ENCODE measurements at places on chromosomes 2 and 18.

- peaks cover 15% of the 10 kb centered on the region for H3K27me3 ChIP-seq
- H3K4me1 ChIP-seq, result no peaks in the 10 kb centered on the region
- H3K27ac ChIP-seq, result no peak overlapping the region
- H3K4me3 ChIP-seq, result no peak overlapping the region
- no peaks in the 10 kb centered on the region for H3K36me3 ChIP-seq
Observed at GRCh38 chr2:100334929-100335328, 12.6 kb upstream of the LONRF2 start.

- no peak overlapping the region for H3K27ac ChIP-seq
- DNase-seq, result no peak
- no peaks in the 10 kb centered on the region for H3K36me3 ChIP-seq
Observed at GRCh38 chr18:71951001-71951400, 593.1 kb downstream of the CBLN2 start.

DNA sequence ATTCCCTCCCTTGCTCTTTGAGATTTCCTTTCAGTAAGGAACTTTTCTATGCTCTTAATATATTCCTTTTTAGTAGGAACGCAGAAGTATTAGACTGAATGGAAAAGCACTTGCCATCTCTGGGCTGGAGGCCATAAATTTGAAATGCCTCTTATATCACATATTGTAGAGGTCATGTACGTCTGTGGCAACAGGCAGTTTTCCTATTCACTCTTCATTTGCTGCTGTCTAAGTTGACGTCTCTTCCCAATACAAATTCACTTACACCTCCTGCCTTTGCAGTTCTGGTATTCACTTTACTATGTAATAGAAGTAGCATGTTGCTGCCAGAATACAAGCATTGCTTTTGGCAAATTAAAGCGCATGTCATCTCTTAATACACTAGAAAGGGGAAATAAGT, 34.7 kb downstream of the MGAT4A start:
- no peaks in the 10 kb centered on the region for H3K27me3 ChIP-seq
- no peaks in the 10 kb centered on the region for H3K36me3 ChIP-seq
- H3K4me3 ChIP-seq, result no peak overlapping the region
- DNase-seq, result no peak
- no peak overlapping the region for H3K27ac ChIP-seq

GRCh38 chr18:61764381-61764780, 128.4 kb downstream of the RNF152 start:
- no peaks in the 10 kb centered on the region for H3K36me3 ChIP-seq
- H3K27me3 ChIP-seq, result no peaks in the 10 kb centered on the region
- H3K27ac ChIP-seq, result no peak overlapping the region
- no peak overlapping the region for H3K4me3 ChIP-seq
- H3K4me1 ChIP-seq, result peaks cover 5% of the 10 kb centered on the region

DNA sequence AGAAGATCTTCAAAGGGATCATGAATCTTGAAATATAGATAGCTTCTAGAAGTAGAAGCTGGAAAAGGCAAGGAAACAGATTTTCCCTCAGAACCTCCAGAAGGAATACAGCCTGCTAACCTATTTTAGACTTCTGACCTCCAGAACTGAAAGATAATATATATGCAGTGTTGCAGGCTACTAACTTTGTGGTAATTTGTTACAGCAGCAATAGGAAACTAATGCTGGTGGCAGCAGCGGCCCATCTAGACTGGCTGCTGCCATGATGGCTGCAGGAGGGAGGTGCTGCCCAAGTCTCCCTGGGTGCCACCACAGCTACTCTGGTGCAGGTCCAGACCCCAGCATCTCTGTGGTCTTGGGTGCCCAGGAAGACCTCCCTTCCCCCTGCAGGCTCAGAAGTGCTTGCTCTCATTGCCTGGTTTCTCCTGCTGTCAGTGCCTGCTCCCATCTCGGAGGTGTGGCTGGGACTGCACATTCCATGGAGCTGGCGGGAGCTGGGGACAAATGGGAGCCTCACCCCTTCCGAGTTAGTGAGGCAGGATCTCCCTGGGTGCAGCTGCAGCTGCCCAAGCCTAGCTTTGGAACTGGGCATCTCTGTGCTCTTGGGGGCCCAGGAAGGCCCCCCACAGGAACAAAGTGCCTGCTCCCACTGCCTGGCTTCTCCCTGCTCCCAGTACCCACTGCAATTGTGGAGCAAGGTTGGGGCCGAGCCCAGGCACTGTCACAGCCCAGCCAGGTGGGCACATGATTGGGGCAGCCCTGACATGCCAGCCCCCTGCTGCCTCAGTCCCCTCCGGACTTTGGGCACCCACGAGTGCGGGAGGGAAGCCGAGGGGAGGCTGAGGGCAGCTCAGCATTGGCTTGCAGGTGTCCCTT, 18.1 kb upstream of the CCDC88A start:
- H3K36me3 ChIP-seq, result no peaks in the 10 kb centered on the region
- H3K4me3 ChIP-seq, result no peak overlapping the region
- no peak for DNase-seq
- H3K27ac ChIP-seq, result no peak overlapping the region
- no peaks in the 10 kb centered on the region for H3K27me3 ChIP-seq
- no peaks in the 10 kb centered on the region for H3K4me1 ChIP-seq

DNA sequence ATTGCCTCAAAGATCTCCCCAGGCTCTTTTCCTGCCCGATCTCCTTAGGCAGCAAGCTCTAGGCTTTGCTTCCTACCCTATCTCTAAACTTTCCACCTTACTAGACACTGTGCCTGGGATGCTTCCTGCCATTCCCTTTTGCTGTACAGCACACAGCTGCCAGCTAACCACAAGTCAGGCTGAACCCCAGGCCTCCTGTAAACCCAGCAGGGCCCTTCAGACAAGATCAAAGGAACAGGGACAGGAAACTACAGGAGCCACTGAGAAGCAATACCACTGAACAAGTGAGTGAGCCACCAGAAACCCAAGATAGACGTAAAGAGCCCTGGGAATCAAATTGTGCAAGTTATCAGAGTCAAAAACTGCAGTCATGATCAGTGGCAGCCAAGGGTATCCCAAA, 180.7 kb downstream of the SUCLG1 start:
- no peaks in the 10 kb centered on the region for H3K36me3 ChIP-seq
- H3K27ac ChIP-seq, result no peak overlapping the region
- no peaks in the 10 kb centered on the region for H3K4me1 ChIP-seq
- no peak for DNase-seq

GRCh38 chr2:85327160-85327821, 498 bp downstream of the TGOLN2 start:
- H3K4me1 ChIP-seq, result peaks cover 41% of the 10 kb centered on the region
- no peaks in the 10 kb centered on the region for H3K27me3 ChIP-seq
- peak overlapping the region; percentile 100 for H3K27ac ChIP-seq
- H3K36me3 ChIP-seq, result peaks cover 8% of the 10 kb centered on the region
- peak overlapping the region; percentile 96 for H3K4me3 ChIP-seq

DNA sequence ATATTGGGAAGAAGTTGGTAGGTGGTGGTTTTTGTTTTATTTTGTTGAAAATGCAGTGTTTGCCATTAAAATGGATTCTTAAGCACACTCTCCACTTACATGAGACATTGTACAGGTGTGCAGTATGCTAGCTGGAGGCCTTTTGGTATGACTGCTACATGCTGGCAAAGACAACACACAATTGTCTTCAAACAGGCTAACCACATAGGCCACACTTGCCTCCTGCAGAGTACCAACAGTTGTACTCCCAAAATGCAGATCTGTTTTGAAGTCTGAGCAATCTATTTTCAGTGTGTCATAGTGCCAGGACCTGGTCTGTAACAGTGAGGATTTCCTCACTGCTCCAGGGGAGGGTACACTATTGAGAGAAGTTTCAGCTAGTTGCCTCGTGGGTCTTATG, 213.6 kb downstream of the ZRANB3 start:
- DNase-seq, result no peak
- H3K27ac ChIP-seq, result no peak overlapping the region
- no peak overlapping the region for H3K4me3 ChIP-seq
- H3K4me1 ChIP-seq, result no peaks in the 10 kb centered on the region
- no peaks in the 10 kb centered on the region for H3K36me3 ChIP-seq

- H3K4me1 ChIP-seq, result no peaks in the 10 kb centered on the region
- no peak overlapping the region for H3K27ac ChIP-seq
- no peaks in the 10 kb centered on the region for H3K36me3 ChIP-seq
- no peaks in the 10 kb centered on the region for H3K27me3 ChIP-seq
- no peak for DNase-seq
Observed at GRCh38 chr2:199973703-199974102, 18.3 kb downstream of the MAIP1 start.
